CD4-positive, alpha-beta T cell treated with Interleukin-2 at 100 ng/mL for 4 hours (primary cell): ENCODE measurements at places on chromosomes 13 and 19.

GRCh38 chr13:49533591-49534269 is 38.0 kb downstream of the PHF11 start:
- no peak for DNase-seq

DNA sequence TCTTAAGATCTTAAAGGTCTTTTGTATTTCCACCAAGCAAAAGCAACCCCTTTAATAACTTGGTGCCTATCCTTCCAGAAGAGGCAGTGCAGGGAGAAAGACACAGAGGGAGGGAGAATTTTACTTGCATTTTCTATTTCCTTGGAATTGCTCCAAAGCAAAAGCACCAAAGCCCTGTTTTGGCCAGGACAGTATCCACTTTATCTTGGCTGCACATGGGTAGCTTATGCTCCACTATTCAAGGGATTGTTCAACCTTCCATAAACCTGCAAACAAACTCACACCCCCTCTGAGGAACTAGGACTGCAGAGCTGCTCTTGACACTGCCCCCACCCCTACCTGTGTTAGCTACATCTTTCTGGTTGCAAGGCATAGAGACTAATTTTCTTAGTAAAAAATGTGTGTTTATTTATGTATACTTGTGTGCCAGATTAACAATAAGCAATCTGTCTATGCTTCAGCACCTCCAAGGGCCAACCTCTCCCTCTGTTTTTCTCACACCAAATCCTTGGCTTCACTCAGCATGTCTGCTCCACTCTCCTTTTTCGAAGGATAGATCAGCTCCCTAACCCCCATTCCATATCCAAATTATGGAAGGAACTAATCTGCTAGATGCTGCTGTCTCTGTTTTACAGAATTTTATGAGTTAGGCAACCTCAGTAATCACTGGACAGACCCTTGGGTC is 68.1 kb upstream of the KLF12 start:
- no peak for DNase-seq

DNA sequence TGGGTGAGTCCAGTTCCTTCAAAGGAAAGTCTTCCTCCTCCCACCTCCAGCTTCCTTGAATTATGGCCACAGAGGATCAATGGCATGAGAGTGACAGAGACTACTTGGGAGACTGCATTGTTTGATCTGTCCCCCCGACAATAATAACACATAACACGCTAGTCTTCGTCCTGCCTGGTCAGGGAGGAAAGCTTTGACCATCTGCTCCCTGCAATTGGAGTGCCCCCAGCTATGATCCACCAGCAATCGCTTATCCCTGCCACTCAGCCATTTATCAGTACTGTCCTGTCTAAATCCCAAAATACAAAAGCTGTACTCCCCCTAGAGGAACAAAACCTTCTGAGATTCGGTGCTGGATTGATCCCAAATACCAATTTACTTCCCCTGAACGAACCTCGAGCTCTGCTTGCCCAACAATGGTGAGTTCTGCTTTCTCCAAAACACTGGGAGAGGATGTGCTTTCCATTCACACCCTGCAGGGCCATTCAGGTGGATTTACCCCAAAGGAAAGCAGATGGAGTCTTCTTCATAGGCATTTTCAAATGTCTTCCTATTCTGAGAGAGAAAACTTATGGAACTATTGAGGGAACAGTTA is 466.7 kb downstream of the TSHZ3 start:
- no peak for DNase-seq

DNA sequence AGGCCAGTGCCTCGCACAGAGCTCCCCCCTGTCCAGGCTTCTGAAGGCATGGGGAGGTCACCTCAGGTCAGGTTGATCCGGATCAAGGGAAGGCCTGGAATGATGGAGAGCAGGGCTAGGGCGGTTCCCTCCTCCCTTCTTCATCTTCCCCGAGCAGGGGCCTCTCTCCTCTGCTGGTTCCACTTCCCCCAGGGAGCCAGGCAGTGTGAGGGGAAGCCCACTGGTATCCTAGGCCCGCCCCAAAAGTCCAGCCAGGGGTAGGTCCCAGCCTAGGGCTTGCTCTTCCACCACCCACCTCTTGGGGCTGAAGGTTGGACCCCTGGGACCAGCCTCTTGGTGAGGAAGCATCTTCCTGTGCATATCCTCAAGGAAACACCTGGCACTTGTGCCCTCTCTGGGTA is 16.4 kb upstream of the PRR19 start:
- DNase-seq: no peak

- no peak for DNase-seq
Observed at GRCh38 chr13:28457521-28457920, 37.4 kb downstream of the FLT1 start.

- no peak for DNase-seq
Observed at GRCh38 chr13:94390881-94391280, 88.6 kb downstream of the DCT start.

GRCh38 chr19:11096210-11096841 is 7.1 kb downstream of the LDLR start:
- DNase-seq: peak; percentile 64

GRCh38 chr19:32343550-32344262 is 1.7 kb upstream of the ZNF507 start:
- DNase-seq: no peak

GRCh38 chr13:71339005-71339404 is 528.0 kb downstream of the DACH1 start:
- DNase-seq: no peak
